Activated CD4-positive, CD25-positive, alpha-beta regulatory T cell treated with anti-CD3 and anti-CD28 coated beads, Interleukin-2, amount 50 U/mL, for 24 hours (primary cell): ENCODE measurements at places on chromosomes 12 and 14.

- ATAC-seq: no peak
Measured at GRCh38 chr12:21220266-21220665, 89.3 kb downstream of the SLCO1B1 start.

DNA sequence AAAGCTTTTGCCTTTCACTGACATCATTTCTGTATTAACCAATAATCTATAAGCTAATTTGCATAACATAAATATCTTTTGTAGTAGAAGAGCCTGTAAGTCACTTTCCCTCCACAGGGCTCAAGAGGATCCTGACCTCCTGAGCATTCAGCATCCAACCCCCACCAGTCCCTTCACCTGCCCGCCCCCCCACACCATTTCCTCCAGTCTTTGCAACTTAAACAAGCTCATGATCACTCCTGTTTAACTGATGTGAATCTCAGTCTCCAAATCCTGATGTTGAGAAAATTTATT, 12.0 kb upstream of the CRY1 start:
- no peak for ATAC-seq

DNA sequence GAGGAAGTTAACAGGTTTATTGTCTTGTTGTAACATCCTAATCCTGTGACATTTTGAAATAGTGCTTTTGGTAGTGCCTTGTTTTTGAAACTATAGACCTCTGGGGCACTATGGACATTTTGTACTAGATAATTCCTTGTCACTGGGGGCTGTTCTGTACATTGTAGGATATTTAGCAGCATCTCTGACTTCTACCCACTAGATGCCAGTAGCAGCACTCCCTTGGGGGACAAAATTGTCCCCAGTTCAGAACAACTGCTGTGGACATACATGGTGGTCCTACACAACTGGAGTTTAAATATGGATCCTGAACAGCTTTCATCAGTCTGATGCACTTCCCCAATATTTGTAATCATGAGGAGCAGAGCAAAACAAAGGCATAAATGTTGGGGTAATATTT, 264.7 kb downstream of the RAD51B start:
- ATAC-seq: no peak

DNA sequence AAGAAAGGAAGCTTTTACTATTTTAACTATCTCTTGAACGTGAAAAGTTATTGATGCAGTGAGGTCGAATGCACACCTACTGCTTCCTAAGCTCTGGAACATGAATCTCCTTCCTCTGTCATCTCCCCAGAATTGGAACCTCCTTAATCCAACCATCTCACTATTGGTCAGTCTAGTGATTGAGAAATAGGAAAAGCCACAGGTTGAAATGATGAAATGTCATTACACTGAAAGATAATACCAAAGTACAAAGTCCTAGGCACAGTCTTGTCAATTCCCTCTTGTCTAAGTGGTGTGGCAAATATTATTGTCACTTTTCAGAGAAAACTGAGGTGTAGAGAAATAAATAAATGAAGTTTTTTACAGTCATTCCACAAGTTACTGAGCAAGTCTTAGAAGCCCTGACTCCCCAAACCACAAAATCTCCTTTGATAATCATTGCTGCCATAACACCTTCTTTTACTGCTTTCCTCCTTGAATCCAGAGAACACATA, 19.5 kb upstream of the HIGD1C start:
- no peak for ATAC-seq

DNA sequence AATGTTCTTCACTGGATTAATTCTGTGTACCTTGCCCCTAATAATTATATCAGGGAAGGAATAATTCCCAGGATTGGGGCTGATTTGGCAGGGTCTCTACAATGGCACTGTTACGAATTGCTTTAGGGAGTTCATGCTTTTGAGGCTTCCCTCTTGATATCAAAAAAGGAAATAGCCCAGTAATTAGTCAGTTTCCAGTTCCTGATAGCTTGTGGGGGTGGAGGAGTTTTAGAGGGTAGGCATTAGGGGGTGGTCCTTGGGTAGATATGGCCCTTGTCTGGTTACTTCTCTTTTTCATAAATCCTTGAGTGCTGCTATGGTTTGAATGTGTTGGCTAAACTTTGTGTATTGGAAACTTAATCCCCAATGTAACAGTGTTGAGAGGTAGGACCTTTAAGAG, 6.1 kb upstream of the SRSF5 start:
- no peak for ATAC-seq
